ENCODE measurements at places on chromosomes 6 and 20. TPM values are rescaled to one million over a fixed set of nuclear protein-coding genes. Genes with fewer than 3 reads are reported as not detected.

DNA sequence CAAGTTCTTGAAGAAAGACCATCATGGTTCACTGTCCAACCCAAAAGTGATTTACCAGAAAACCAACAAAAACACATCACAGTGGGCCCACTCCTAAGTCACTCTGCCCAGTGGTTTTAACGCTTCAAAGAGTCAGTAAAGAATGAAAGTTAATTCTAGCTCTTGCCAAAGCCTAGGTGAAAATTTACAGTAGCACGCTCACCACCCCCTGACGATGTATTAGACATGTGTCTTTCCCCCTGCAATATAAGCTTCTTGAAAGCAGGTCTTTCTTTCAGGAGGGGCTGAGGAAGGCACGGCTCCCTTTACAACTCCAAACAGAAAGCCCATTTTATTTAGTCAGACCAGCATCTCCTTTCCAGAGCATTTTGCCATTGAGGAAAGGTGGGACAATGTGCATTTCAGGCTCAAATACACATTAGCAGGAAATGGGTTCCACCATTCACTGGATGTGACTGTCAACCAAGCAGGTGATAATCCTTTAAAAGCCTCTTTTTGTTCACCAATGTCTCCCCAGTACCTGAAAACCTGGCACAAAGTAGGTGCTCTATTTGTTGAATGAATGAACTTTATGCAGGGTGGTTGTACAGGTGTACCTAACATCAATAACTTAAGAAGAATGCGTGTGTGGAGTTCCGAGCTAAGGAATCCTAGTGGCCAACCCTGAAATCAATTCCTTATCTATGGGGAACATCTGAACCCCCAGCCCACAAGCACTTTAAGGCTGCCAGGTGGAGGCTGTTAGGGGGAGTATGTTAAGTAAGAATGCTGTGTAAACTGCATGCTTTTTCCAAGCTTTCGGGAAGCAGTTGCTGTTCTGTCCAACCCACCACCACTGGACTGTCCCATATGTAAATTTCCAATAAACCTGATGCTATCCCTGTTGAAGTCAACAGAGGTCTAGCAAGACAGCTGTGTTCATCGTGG lies 11.4 kb downstream of the EZR start:
- peaks cover 71% of the 10 kb centered on the region for H3K4me1 ChIP-seq
- peaks cover 5% of the 10 kb centered on the region for H3K27me3 ChIP-seq
- no peak overlapping the region for H3K4me3 ChIP-seq
- H3K27ac ChIP-seq, result peak overlapping the region; percentile 21

GLYATL3 gene
- total RNA-seq, result not detected

ENPP5 gene
- total RNA-seq, result 4.8 TPM

- no peak overlapping the region for H3K4me3 ChIP-seq
- peaks cover 12% of the 10 kb centered on the region for H3K36me3 ChIP-seq
- H3K27me3 ChIP-seq, result no peaks in the 10 kb centered on the region
- peaks cover 13% of the 10 kb centered on the region for H3K4me1 ChIP-seq
These were observed 57.6 kb downstream of the CPNE5 start for GRCh38 chr6:36781669-36782068.

CCDC28A gene
- 8.1 TPM for total RNA-seq

DNA sequence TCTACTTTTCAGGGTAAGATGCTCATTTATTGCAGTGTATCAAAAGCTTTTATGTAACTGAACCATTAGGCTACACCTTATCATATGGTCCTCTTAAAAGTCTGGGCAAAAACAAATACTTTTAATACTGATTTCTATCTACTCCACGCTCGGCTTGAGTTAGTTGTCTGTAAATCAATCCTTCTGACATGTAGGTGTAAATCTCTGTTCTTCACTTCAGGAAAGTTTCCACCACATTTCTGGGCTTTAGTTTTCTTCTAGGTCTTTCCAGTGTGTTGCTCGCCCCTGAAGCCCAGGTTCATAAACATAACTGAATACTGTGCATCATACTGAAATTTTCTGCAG lies 89.2 kb upstream of the RNF217 start:
- no peaks in the 10 kb centered on the region for H3K27me3 ChIP-seq
- H3K4me1 ChIP-seq, result peaks cover 5% of the 10 kb centered on the region
- no peak for DNase-seq
- H3K27ac ChIP-seq, result no peak overlapping the region

AHCY gene
- 165 TPM for total RNA-seq

DNA sequence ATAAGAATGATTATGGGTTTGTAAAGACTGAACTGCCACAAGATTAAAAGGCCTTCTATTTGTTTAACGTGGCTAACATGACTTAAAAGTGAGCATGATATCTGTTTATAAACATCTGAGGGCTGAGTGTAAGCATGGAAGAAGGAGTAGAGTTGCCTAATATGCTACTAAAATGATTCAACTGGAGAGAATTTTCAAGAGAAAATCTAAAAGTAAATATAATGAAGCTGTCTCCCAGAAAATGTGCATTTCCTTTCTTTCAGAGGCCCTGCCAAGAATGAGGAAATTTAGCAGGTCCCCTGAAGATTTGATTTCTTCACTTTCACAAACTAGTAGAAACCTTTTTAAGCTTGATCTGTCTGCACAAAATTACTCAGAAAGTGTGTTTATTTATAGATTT lies 4.2 kb upstream of the EYA4 start:
- peaks cover 12% of the 10 kb centered on the region for H3K4me1 ChIP-seq
- H3K27ac ChIP-seq, result no peak overlapping the region
- no peak overlapping the region for H3K4me3 ChIP-seq
- DNase-seq, result no peak
- H3K27me3 ChIP-seq, result peaks cover 12% of the 10 kb centered on the region
- no peaks in the 10 kb centered on the region for H3K36me3 ChIP-seq

DNA sequence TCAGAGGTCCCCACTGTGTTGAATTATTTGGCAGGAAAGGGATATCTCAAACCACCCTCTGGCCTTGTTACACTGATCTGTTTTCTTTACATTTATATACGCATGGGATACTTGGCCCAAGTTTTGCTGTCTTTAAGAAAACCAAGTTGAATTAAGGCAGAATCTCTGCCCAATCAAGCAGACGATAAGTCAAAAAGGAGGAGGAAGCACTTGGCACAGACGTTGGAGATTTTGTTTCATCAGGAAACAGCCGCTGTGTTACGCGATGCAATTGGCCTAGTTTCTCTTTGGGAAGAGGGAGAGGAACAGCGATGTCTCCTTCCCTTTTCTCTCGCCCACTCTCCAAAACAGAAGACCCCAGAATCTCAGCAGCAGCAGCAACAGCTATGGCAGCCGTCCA lies 20.2 kb upstream of the NAA20 start:
- no peak for DNase-seq
- peaks cover 14% of the 10 kb centered on the region for H3K4me1 ChIP-seq
- peaks cover 3% of the 10 kb centered on the region for H3K27me3 ChIP-seq

- H3K4me1 ChIP-seq, result peaks cover 3% of the 10 kb centered on the region
- H3K27me3 ChIP-seq, result no peaks in the 10 kb centered on the region
- no peak overlapping the region for H3K4me3 ChIP-seq
- no peaks in the 10 kb centered on the region for H3K36me3 ChIP-seq
- H3K27ac ChIP-seq, result no peak overlapping the region
- no peak for DNase-seq
These were observed 189.8 kb upstream of the CEP162 start for GRCh38 chr6:84417260-84417659.

DNA sequence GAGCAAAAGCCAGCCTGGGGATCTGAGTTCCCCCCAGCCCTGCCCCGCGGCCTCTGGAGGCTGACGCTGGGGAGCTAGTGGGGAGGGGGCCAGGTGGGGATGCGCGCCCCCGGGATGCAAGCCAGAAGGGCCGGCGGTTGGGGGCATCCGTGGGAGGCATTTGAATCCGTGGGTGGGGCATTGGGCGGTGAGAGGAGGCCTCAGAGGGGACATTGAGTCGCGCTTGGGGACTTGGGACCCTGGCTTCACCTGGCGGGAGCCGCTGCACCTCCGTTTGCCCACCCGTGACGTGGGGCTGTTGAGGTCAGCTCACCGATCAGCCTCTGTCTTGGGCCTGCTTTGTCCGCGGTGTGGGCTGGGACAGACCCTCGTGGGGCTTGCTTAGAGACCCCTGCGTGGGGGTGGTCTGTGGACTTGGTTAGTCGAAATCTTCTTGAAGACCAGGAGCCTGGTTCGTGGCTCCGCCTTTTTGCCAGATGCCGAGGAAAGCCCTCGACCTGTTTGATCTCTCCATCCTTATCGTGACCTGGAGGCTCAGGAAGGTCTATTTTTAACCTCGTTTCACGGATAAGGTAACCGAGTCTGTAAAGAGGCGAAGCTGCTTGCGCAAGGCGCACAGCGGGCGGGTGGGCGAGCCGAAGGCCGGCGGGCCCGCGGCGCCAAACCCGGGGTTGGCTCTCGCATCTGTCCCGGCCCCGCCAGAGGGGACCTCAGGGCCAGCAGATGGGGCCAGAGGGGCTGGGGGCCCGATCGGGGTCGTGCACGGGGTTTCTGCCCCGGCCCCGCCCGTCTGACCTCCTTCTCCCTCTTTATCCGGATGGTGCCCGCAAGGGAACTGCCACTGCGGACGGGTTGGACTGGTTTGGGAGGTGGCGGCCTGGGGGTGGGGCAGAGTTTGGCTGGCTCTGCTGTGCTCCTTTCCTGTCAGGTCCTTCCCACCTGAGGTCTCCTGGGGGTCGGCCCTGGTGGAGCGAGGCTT lies 8.3 kb downstream of the FAM110A start:
- H3K36me3 ChIP-seq, result peaks cover 14% of the 10 kb centered on the region
- no peak overlapping the region for H3K27ac ChIP-seq
- peak overlapping the region; percentile 76 for H3K4me3 ChIP-seq
- H3K4me1 ChIP-seq, result peaks cover 23% of the 10 kb centered on the region

DNA sequence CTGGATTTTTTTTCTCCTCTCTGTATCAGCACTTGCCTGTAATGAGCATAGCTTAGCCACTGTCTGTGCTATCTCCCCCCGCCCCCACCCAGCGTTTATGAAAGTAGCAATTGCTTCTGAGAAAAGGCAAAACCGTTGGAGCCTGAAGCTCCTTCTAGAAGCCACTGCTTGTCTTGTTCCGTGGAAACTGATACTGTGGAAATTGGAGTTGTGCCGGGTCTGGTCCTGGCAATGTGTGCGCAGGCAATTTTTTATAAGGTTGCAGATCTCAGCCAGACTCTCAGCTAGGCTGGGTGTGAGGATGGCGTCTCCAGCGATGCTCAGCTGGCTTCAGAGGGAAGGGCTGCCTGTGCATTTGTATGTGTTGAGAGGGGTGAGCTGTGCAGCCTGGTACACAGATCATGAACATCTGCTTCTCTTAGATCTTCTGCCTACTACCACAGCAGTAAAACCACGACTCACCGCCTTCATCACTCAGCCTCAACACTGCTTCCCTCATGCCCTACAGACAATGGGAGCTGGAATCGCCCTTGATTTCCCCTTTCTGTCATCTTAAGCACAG lies 72.4 kb upstream of the GTSF1L start:
- peaks cover 3% of the 10 kb centered on the region for H3K36me3 ChIP-seq
- no peaks in the 10 kb centered on the region for H3K4me1 ChIP-seq
- DNase-seq, result no peak
- peaks cover 3% of the 10 kb centered on the region for H3K27me3 ChIP-seq

DNA sequence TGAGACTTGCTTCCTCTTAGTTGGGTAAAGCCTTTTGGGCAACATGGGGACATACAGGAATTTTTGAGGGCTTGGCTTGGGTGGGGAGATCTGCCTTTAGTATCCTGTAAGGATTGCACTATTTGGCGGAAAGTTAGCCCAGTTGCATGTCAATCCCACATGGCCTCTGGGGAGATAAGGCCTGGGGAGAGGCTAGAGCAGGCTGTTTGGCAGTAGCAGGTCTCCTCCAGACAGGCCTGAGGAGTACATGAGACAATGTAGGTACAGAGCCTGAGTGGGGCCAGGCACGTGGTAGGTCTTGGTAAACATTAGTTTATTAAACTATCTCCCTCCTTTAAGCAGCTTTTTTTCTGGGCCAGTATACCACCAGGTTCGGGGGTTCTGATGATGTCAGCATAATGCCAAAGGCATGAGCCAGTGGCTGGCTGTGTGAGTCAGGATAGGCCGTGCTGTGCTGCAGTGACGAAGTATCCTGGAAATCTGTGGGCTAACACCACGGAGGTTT lies 147.9 kb downstream of the VEGFA start:
- H3K4me1 ChIP-seq, result peaks cover 7% of the 10 kb centered on the region
- H3K27ac ChIP-seq, result no peak overlapping the region
- DNase-seq, result no peak
- no peaks in the 10 kb centered on the region for H3K36me3 ChIP-seq
- no peak overlapping the region for H3K4me3 ChIP-seq

DNA sequence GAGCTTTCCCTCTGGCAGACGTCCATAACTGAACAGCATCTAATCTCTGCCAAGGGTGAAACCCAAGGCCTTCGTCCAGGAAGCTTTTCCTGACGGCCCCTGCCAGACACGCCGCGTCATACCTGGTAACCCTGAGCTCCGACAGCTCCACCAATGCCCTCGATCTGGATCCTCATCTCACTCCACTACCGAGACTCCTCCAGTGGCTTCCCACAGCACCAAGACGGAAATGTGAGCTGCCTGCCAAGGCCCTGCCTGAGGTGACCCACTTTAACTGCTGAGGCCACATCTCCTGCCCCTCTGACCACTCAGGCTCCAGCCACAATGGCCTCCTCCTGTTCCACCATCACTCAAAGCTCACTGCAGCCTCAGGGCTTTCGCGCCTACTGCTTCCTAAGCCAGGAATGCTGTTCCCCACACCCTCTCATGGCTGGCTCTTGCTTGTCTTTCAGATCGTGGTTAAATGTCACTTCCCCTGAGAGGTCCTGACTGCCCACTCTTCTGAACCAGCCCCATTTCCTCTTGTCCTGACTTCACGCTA lies 143.2 kb downstream of the PREX1 start:
- peaks cover 54% of the 10 kb centered on the region for H3K4me1 ChIP-seq
- DNase-seq, result no peak
- peak overlapping the region; percentile 37 for H3K4me3 ChIP-seq
- H3K27ac ChIP-seq, result peak overlapping the region; percentile 74
- H3K36me3 ChIP-seq, result peaks cover 52% of the 10 kb centered on the region

PPP1R14C gene
- total RNA-seq, result 2.5 TPM

- no peak overlapping the region for H3K27ac ChIP-seq
- DNase-seq, result no peak
- peaks cover 3% of the 10 kb centered on the region for H3K4me1 ChIP-seq
- no peak overlapping the region for H3K4me3 ChIP-seq
- H3K27me3 ChIP-seq, result peaks cover 3% of the 10 kb centered on the region
- no peaks in the 10 kb centered on the region for H3K36me3 ChIP-seq
These were observed 600.7 kb downstream of the UTRN start for GRCh38 chr6:144885817-144886216.

CST4 gene
- not detected for total RNA-seq

HLA-DMB gene
- 1.3 TPM for total RNA-seq

OR2B6 gene
- not detected for total RNA-seq

- no peak for DNase-seq
- no peaks in the 10 kb centered on the region for H3K36me3 ChIP-seq
- H3K27me3 ChIP-seq, result peaks cover 6% of the 10 kb centered on the region
- no peak overlapping the region for H3K4me3 ChIP-seq
- peaks cover 3% of the 10 kb centered on the region for H3K4me1 ChIP-seq
- H3K27ac ChIP-seq, result no peak overlapping the region
These were observed 36.3 kb upstream of the CST5 start for GRCh38 chr20:23915844-23916243.

SLC35F1 gene
- total RNA-seq, result 0.23 TPM

DNA sequence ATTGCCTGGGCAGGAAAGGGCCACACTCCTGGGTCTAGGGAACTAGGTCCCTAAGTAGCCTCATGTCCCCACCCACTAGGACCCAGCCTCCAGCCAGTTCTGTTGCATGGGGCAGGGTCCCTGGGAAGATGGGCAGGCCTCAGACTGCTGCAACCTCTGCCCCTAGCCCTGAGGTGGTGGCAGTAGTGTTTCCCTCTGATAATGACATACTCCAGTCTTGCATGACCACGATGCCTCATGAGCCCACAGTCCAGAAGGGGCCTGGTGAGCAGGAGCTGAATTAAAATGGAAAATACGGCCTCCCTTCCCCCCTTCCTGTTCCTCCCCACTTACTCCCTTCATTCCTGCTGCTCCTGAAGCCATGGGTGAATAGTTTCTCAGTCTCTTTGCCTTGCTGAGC lies 36.0 kb upstream of the SCRT2 start:
- peaks cover 10% of the 10 kb centered on the region for H3K27me3 ChIP-seq
- H3K4me3 ChIP-seq, result no peak overlapping the region
- no peak for DNase-seq
- H3K4me1 ChIP-seq, result peaks cover 6% of the 10 kb centered on the region
- peaks cover 7% of the 10 kb centered on the region for H3K36me3 ChIP-seq
